ENCODE measurements at places on chromosomes 12 and 14. TPM values are rescaled to one million over a fixed set of nuclear protein-coding genes. Genes with fewer than 3 reads are reported as not detected.
A peak's percentile ranks its signal among the peaks of the same experiment; 100 is the strongest.

GRCh38 chr14:51458563-51458955 lies 193.2 kb upstream of the FRMD6 start:
- no peak for DNase-seq

DNA sequence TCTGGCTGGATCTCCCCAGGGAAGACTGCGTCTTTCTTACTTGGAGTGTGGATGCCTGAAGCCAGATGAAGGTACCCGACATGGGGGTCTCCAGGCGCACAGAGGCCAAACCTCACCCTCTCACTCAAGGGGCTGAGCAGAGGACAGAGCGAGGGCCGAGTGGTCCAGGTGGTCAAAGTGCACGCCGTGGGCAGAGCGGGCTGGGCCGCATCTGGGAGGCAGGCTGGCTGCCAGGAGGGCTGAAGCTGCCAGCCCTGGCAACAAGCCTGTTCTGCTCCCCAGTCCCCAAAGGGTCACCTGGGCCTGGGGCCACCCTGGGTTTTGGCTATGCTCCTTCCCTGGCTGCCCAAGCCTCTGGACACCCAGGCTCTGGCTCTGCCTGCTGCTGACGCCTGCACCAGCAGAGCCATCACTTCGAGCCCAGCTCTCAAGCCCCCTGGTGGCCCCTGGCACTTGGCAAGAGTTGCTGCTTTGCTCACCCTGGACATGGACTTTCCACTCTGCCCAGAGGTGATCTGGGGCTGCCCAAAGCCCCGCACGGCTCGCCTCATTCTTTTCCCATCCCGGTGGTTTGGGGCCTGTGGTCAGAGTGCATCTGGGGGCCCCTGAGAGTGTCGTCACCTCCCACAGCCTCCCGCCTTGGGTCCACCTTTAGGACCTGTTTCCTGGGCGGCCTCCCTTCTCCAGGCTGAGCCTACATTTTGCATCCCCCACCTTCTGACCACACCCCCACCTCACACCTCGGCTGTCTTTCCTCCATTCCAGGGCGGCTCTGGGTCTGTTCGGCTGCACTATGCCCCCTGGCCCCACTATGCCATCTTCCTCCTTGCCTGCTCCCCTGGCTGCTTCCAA lies 2.8 kb downstream of the ADSS1 start:
- DNase-seq: peak; percentile 26

GRCh38 chr12:80862531-80862930 lies 75.2 kb downstream of the LIN7A start:
- no peak for DNase-seq

DNA sequence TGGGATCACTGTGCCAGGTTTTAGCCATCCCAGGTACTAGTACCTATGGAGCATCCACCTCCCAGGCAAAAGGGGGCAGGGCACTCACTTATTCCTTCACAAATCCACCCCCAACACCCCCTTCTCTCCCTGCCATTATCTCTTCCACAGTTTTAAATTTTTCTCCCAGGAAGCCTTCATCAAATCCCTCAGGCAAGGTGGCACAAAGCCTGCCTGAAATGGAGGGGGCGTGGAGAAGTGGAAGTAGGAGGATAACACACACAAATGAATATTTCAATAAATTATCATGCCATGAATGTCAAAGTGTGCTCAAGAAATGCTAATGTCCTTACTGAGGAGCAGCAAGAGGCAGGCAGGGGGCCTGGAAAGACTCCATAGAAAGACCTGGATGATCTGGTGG lies 4.7 kb upstream of the CHST11 start:
- no peak for DNase-seq

DNA sequence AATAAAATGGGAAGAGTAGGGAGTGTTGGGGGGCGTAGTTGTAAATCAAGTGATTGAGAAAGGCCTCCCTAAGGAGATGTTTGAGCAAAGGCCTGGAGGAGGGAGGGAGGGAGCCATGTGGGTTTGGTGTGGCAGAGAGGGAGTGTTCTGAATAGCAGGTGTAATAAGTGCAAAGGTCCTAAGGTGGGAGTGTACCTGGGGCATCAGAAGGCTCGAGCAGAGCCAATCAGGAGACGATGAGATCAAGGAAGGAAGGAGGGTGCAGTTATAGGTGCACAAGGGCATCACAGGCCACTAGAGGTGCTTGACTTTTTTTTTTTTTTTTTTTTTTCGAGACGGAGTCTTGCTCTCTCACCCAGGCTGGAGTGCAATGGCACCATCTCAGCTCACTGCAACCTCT lies 77.9 kb upstream of the PLXNC1 start:
- no peak for DNase-seq

- no peak for DNase-seq
Observed at GRCh38 chr12:103915306-103915705, 14.9 kb upstream of the HSP90B1 start.

- no peak for DNase-seq
Observed at GRCh38 chr14:58722441-58722840, 84.7 kb downstream of the DACT1 start.

DNA sequence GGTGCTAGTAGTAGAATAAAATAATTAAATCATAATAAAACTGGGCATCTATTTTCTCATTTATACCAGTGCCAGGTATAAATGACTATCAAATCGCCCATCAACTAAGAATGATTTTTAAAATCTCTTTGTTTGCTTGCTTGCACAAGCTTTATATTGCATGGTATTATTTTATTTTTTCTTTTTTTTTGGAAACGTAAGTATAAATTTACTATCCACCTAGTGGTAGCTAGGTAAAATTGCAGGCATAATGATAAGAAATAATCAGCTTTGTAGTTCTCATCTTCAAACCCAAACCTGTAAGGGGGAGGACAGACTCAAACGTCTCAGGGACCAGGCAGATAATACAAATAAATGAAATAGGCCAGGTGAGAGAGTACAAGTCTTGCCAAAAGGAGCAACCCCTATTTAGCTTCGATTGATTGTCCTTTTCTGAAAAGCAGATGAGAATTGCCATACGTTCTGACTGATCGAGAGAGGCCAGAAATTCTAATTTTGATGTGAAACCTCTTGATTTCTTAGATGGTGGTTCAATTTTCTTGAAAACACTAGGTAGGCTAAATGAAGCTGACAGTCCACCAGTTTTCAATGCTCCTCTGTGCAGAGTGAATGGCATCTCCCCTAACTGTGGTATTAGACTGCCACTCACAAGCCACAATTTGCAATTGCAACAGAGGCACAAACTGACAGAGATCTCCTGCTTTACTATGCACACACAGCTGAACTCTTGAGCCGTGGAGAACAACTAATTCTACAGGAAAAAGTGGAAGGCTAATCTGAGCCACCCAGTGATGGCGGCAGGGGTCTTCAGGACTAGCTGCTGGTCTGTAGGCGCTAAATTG lies 189.3 kb downstream of the DACT1 start:
- DNase-seq: no peak

DNA sequence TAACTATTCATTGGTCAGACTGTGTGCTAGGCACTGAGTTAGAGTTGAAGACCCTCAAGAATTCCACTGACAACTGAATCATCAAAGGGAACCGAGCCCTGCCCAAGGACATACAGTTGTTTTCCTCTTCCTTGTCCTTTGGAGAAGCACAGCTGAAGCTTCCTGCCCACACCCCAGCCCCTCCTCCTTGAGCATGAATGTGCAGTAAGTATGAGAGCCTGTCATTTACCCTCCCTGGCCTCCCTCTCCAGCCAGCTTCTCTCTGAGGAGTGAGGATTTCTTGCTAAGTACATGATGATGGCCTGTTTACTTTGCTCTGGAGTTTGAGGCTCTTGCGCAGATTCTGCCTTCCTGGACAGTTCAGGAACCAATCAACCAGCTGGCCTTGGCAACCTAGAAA lies 235.2 kb downstream of the CACNA1C start:
- DNase-seq: no peak

DNA sequence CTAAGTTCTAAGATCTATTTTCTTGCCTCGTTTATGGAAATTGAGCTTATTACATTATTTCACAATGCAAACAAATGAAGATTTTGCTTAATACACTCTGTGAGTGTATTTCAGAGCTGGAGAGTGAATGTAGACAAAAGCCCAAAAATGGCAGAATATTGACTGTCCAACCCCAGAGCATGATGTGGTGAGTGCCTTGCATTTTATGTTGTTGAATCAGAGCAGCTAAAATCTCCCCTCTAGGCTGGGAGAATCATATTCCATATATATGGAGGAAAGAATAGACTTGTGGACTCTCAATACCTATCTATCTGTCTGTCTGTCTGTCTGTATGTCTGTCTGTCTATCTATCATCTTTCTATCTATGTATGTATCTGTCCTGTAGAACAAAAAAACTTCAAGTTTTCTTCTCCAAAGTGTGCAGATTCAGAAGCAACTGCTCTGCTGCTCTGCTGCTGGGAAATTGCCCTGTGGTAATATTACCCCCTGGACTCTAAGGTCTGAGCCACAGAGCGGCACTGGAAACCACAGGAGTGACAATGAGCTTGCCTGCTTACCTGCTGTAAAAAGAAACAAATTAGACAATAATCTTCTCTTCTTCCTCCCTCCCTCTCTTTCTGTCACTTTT lies 209.4 kb upstream of the PRICKLE1 start:
- no peak for DNase-seq

GRCh38 chr14:99257122-99257672 lies 14.8 kb downstream of the BCL11B start:
- no peak for DNase-seq

GRCh38 chr12:94717108-94717507 lies 66.8 kb upstream of the TMCC3 start:
- no peak for DNase-seq

GRCh38 chr12:82708061-82708879 lies 21.6 kb downstream of the TMTC2 start:
- no peak for DNase-seq

GRCh38 chr12:31705621-31706020 lies 23.2 kb downstream of the AMN1 start:
- DNase-seq: no peak

DNA sequence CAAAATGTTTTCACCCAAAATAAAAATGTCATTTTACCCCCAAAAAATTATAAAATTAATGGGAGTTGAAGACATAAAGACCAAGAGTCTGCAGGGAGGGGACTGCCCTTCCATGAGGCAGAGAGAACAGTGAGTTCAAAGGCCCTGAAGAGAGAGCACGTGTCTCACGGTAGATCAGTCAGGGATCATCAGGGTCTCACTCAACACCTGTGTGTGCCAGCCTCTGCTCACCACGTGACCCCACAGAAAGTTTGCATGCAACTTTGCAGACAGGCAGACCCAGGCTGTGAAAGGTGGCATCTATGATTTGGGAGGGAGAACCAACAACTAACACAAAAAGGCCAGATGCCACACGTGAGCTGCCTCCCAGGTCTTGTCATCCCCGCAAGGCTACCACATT lies 33.1 kb downstream of the CLMN start:
- DNase-seq: no peak

DNA sequence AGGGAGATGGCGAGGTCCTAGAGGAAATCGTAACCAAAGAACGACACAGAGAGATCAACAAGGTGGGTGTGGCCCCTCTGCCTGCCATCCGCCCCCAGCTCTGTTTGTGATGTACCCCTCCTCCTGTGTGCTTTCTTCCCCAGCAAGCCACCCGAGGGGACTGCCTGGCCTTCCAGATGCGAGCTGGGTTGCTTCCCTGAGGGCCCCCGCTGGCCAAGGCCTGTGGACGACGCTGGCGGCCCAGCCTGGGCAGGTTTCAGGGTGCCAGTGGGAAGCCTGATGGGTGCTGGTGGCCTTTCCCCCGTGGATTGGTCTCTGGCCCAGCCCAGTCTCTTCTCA lies 2.0 kb downstream of the ARL6IP4 start:
- DNase-seq: no peak

DNA sequence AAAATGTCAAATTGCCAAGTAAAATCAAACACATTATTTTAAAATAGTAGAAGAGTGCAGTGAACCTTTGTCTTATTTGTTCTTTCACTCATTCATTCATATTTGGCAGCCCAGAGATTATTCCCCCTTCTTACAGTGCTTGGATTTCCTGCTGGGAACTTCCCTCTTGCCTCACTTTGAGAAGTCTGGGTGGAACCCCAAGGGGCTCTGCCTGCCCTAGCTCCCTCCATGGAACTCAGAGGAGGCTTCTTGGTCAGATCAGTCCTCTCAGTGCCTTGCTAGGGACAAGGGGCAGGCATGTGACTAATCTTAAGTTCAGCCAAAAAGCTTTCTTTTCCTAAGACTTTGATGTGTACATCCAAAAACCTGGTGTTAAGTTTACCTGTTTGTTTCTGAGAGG lies 84.7 kb upstream of the OVCH1 start:
- DNase-seq: no peak

DNA sequence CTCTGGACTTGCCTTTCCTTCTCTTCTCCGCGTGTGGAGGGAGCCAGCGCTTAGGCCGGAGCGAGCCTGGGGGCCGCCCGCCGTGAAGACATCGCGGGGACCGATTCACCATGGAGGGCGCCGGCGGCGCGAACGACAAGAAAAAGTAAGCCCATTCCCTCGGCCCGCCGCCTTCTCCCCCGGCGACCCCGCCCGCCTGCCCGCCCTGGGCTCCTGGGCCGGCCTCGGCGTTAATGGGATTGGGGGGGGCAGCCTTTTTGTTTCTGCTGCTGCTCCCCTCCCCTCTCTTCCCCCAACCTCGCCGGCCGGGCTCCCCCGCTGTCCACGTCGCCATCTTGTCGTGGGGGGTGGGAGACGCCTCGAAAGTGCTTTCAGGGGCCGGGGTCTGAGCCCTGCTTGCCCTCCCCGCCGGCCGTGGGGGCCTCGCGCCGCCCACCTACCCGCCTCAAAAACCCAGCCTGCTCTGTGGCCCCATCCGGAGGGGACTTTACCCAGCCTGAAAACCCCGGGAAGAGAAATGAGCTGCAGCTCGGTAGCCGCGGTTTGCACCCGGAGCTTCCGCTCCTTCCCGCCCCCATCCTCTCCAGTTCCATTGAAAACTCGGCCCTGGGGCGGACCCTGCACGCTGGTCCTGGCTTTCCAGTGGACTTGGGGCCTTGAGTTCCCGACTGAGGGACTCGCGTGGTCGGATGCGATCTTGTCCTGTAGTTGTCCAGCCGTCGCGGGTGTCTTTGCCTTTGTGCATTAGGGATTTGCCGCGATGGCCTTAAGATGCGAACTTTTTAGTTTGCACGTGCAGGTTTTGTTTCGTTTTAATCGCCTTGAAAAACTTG lies 598 bp downstream of the HIF1A start:
- peak; percentile 45 for DNase-seq

- no peak for DNase-seq
Observed at GRCh38 chr12:57224973-57225679, 4.4 kb upstream of the SHMT2 start.

- DNase-seq: no peak
Observed at GRCh38 chr12:48198672-48198971, 4.5 kb downstream of the OR10AD1 start.

DNA sequence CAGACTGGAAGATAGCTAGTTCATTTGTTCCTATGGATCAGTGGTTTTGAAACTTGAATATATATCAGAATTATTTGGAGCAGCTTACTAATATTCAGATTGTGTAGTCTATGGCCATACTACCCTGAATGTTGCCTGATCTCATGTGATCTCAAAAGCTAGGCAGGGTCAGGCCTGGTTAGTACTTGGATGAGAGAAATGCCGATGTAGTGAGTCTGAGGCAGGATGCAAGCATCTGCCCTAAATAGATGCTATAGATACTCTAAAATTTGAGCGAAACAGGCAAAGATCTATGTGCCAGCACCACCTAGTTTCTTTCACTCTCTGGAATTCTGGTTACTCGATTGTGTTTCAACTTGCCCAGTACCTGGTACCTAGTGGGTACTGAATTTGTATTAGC lies 40.9 kb downstream of the FRMD6 start:
- no peak for DNase-seq

PCNX1 gene
- 10.4 TPM for polyA plus RNA-seq

ZDHHC22 gene
- 0.16 TPM for polyA plus RNA-seq

CLBA1 gene
- 12.5 TPM for polyA plus RNA-seq

TAS2R9 gene
- not detected for polyA plus RNA-seq

NGB gene
- polyA plus RNA-seq: not detected

VPS33A gene
- polyA plus RNA-seq: 19.9 TPM

PRPH gene
- polyA plus RNA-seq: 0.67 TPM
